Fibroblast of skin of back (primary cell): ENCODE measurements at places on chromosomes 12 and 14.

GRCh38 chr12:60259225-60259624, 663.4 kb downstream of the SLC16A7 start:
- no peak for DNase-seq

GRCh38 chr14:71070169-71070568, 162.9 kb downstream of the PCNX1 start:
- peak; percentile 51 for DNase-seq

GRCh38 chr14:85471744-85472143, 58.2 kb upstream of the FLRT2 start:
- peak; percentile 94 for DNase-seq

DNA sequence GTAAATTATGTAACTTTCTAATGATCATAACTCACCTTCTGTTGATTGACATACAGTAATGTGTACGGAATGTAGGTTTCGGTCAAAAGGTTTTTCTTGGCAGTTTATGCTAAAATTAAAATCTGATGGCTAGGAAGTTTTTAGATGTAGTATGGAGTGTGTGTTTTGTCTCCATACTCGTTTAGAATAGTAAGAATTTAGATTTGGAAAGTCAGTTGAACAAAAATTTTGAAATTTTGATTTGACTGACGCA, 859 bp downstream of the PALS1 start:
- DNase-seq: no peak

DNA sequence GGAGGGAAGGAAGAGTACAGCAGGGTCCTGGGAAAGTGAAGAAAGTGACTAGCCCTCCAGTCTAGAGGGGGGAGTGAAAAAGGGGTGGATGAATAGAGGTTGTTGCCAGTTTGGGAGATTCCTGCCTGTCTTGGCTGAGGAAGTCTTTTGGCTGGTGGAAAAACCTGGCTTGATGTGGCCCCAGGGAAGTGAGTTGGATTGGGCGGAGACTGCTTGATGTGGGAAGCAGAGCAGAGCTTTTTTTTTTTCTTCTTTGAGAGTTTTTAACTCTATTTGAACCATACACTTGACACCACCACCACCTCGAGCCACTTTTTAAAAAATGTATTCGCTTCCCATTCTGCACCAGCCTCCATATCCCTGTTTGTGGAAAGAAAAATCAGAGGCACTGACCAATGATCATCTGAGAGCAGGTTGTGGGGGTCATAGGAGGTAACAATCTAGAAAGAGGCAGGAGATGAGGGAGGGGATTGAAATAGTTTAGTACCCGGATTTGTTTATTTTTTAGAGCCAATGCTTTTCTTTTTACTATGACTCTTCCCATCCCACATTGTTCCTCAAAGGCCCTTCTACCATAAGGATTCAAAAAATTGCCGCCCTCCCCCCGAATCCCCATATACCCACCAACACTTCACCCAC, 690 bp upstream of the DTX3 start:
- DNase-seq: peak; percentile 24

DNA sequence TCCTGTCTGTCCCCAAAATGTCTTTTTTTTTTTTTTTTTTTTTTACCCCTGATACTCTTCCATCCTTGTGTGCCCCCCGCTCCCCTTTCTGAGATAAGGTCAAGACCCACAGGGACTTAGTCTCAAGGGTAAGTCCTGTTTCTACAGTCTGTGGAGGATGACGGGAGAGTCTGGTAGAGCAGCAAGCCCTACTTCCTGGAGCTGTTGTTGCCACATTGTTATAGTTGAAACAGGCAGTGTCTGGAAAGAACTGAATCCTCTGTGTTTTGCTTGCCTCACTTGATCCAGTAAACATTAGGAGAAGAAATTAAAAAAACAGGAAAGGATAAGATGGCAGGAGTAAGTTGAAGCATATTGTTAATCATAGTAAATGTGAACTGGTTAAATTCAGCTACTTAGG, 45.5 kb downstream of the ZNF664 start:
- no peak for DNase-seq

- DNase-seq: peak; percentile 73
Measured at GRCh38 chr12:78293059-78293686, 462.5 kb downstream of the NAV3 start.

GRCh38 chr14:61106271-61106958, 125.4 kb downstream of the SLC38A6 start:
- no peak for DNase-seq

DNA sequence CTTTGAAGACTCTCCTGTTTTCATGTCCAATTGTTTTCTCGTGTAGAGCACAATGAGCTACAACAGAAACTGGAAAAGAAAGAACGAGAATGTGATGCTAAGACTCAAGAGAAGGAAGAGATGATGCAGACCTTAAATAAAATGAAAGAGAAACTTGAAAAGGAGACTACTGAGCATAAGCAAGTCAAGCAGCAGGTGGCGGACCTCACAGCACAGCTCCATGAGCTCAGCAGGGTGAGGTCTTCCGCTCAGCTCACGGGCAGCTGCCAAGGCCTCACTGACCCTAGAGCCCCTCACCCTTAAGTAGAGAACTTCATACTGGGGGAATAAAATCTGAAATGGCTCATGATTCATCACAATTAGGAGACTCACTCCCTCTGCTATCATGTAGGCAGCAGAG, 134.7 kb downstream of the GPR135 start:
- DNase-seq: no peak

- peak; percentile 66 for DNase-seq
Measured at GRCh38 chr12:106246891-106247673, 738 bp downstream of the CKAP4 start.

DNA sequence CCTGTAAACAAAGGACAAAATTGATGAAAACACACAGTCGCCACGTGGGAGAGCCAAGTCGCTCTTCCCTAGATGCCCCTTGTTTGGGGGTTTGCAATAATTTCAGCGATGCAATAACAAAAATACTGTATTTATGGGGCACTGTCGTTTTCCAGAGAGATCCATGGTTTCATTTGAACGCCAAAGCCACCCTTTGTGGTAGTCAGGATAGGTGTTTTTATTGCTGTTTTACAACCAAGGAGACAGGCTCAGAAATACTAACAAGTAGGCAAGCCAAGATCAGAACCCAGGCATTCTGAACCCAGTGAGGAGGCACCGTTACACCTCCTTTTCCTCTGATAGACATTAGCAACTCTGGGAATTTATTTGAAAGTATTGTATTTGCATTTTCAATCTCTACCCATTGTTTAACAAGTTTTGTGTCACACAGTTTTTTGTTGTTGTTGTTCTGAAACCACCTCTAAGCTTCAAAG, 831 bp upstream of the BTBD7 start:
- DNase-seq: no peak

GRCh38 chr14:77103475-77103874, 5.4 kb downstream of the CIPC start:
- no peak for DNase-seq

DNA sequence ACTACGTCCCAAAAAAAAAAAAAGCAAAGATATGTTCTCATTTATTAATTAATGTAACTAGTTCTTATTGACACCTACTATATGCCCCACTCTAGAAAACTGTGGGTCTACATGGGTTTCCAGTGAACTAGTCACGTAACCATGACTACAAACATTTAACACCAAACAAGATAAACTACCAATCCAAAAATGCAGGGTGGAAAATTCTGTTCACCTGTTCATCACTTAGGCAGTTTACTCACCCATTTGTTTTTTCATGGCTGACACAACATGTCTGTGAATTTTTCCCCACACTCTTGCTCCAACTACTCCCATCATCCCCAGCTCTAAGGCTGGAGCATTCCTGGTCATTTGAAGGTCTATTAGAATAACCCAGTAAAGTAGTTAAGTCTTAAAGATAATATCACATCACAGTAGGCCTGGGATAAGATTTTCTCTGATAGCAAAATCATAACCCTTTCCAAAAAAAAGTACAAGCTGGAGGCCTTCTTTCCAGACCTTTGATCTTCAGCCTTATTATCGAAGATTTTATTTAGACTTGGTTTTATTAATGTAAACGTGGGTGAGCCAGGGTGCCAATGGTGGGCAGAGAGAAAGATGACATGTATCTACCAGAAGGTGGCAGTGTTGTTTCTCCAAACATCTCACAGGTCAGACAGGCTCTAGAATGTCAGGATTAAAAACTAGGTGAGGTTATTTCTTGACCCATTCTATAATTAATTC, 61.6 kb upstream of the DAAM1 start:
- peak; percentile 61 for DNase-seq
